ENCODE measurements at places on chromosomes 16 and 17.

- DNase-seq = peak; percentile 75
Observed at GRCh38 chr16:80273635-80274538, 266.9 kb upstream of the DYNLRB2 start.

DNA sequence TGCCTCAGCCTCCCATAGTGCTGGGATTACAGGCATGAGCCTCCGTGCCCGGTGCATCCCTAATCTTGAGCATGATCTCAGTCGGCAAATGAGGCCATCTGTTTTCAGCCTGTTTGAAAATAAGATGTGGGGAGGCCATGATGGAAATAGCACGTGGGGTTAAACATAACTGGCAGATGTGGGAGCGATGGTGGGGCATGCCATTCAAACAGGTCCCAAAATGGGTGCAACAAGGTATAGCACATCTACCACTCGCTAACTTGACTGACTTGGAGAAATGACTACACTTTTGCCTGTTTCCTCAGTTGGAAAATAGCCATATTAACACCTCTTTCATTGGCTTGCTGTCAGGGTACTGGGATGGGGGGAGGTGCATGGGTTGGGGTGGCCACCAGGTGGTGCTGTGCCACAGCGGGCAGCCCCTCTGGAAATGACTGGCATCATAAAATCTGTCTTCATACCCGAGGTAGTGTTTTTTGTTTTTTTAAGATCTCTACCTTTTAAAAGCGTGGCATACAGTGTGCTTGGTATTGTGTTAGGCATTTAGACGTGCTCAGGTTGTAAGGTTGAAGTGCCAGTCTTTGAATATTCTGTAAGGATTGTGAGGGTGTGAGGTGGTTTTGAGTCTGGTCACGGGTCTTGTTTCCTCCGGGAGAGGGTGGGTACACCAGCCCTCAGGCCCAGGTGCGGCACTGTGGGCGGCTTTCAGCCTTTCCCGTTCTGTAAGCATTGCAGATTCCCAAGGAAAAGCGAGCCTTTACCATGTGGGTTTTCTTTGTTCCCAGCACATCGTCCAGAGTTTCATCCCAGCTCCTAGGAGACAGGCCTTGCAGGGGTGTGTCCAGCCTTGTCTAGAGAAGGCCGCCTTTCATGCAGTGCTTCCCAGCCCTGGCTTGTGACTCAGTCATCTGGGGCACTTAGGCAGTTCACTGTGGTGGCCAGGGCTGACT, 2.9 kb upstream of the TTYH2 start:
- peak; percentile 56 for DNase-seq

GRCh38 chr17:37772982-37773381, 28.1 kb upstream of the HNF1B start:
- DNase-seq = no peak

DNA sequence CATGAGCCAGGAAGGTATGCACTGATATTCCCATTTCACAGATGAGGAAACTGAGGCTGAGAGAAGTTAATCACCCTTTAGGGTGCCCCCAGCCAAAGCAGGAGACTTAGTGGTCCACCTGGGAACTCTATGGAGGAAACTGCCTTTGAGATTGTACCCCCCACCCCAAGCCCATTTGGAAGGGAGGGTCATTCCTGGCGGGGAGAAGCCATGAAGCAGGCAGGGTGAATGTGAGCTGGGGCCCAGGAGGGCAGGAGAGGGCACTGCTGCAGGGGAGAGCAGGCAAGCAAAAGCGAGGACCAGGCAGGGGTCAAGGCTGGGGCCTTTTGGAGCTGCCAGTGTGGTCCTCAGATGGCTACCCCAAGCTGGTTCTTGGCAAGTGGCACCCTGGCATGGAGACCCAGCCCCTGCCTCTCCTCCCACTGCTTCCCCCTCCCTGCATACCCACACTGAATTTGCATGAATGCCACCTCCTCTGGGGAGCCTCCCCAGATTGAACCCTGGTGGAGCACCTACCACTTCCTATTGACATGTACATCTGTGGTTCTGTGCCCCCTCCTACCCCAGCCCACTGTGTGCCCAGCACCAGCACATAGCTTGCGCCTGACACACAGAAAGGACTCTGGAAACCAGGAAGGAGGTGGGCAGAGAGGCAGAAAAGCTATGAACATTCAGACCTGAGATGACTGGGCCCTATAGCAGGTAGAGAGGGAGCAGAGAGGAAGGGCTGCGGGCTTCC, 965 bp upstream of the TMC6 start:
- DNase-seq = no peak

DNA sequence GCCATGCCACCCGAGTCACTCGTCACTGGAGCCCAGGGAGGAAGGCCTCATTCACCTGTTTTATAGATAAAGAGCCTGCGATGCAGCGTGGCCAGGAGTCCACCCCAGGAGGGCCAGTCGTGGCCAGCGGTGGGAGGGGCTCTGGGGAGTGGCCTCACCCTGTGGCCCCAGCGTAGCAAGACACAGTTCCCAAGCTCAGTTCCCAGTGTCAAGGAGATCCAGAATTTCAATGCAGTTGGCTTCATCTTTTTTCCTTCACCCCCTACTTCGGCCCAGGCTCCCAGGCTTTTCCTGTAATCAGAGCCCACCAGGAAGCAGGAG, 84.0 kb downstream of the ABR start:
- DNase-seq = no peak

- DNase-seq = no peak
Observed at GRCh38 chr16:85046931-85047866, 19.6 kb downstream of the KIAA0513 start.

DNA sequence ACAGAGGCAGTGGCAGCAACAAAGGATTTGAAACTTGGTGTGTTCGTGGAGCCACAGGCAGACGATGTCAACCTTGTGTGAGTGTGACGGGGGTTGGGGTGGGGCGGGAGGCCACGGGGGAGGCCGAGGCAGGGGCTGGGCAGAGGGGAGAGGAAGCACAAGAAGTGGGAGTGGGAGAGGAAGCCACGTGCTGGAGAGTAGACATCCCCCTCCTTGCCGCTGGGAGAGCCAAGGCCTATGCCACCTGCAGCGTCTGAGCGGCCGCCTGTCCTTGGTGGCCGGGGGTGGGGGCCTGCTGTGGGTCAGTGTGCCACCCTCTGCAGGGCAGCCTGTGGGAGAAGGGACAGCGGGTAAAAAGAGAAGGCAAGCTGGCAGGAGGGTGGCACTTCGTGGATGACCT, 25.5 kb downstream of the STH start:
- no peak for DNase-seq

GRCh38 chr17:35630530-35631148, 43.5 kb downstream of the AP2B1 start:
- DNase-seq = peak; percentile 72

- no peak for DNase-seq
Observed at GRCh38 chr16:19923396-19923795, 38.7 kb upstream of the GPRC5B start.

GRCh38 chr16:80147026-80147655, 393.7 kb upstream of the DYNLRB2 start:
- peak; percentile 82 for DNase-seq

GRCh38 chr16:62568926-62569325, 532.7 kb upstream of the CDH8 start:
- DNase-seq = no peak

GRCh38 chr16:85991856-85992255, 92.9 kb downstream of the IRF8 start:
- DNase-seq = no peak

DNA sequence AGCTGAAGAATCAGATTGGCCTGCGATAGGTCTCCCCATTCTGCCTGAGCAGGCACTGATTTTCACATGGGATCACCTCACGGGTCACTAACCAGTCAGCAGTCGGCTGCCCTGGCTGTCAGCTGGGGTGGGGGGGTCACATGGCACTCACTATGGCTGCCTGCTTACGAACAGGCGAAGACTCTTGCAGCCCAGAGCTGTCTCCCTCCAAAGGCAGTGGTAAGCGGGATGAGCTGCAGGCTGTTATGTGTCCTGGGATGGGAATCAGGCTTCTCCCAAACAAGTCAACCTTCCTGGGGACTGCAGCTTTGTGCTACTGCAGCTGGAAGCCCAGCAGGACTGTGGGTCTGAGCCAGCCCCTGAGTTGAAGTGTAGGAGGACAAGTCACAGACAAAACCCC, 29.0 kb upstream of the ADORA2B start:
- no peak for DNase-seq

DNA sequence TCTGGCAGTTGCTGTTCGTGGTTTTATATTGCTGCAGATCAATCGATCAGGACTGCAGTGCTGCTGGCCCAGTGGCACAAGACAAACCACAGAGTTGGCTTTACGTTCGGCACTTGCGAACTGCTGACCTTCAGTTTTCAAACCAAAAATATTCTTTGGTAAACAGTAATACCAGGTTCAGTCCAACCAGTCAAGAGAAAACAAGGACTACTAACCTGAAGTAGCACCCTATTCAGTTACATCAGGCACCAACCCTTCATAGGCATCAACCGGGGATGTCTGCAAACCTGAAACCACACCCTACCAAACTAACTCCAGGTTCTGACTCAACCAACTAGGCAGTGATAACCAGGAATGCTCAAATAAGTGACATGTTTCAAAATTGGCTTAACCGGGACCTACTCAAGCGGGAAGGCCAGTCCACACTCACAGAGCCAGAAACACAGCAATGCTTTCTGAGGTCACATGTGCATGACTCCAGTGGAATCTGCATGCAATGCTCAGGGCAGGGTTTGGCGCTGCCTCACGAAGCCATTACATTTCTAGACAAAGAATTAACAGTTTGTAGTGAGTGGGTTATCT, 91.1 kb downstream of the SMG6 start:
- peak; percentile 33 for DNase-seq
